ENCODE measurements at places on chromosomes 16 and 17.

DNA sequence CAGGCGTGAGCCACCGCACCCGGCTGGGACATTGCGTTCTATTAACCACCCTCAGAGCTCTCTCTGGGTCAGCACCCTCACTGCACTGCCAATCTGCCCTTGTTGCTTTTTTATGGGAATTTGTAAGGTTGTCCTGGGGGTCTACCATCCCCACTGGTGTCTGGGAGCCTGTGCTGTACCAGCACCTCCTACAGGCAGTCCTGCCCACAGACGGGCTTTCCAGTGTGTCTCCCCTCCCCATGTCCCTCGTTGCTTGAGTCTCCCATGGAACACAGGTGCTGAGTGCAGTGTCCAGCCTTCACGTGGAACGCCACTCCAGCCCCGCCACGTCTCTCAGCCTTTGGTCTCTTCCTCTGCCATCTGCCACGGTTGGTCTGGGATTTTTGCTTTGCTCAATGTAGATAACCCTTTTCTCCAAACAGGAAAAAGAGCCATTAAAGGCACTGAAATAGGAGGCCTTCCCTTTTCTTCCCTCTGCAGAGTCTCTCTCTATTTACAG is 68.0 kb upstream of the CBX4 start:
- no peak for DNase-seq

GRCh38 chr17:73703192-73703591 is 58.9 kb upstream of the SDK2 start:
- no peak for DNase-seq

DNA sequence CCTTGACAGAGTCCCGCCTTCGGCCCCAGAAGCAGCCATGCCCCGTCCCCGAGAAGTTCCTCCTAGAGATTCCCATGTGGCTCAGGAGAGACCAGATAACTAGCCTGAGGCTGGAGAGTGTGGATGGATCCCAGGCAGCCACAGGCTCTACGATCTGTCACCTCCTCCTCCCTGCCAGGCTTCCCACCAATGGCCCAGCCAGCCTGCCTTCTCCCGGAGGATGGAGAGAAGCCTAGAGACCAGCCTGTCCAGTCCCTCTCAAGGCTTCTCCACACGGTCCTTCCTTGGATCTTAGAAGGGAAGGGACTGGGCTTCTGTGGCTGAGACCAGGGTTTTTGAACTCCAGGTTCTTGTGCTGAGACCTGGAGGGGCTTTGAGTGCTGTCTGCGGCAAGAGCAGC is 1.6 kb upstream of the SMTNL2 start:
- DNase-seq: no peak

- no peak for DNase-seq
These were observed 10.4 kb downstream of the TAF1C start for GRCh38 chr16:84176192-84177053.

- no peak for DNase-seq
These were observed at the start of gene NTN3 for GRCh38 chr16:2471016-2471652. NTN3 (plus strand) TSS chr16:2471297; CDS start chr16:2471702, 405 bp downstream.

- DNase-seq: no peak
These were observed 73.4 kb upstream of the GSE1 start for GRCh38 chr16:85539629-85540291.

DNA sequence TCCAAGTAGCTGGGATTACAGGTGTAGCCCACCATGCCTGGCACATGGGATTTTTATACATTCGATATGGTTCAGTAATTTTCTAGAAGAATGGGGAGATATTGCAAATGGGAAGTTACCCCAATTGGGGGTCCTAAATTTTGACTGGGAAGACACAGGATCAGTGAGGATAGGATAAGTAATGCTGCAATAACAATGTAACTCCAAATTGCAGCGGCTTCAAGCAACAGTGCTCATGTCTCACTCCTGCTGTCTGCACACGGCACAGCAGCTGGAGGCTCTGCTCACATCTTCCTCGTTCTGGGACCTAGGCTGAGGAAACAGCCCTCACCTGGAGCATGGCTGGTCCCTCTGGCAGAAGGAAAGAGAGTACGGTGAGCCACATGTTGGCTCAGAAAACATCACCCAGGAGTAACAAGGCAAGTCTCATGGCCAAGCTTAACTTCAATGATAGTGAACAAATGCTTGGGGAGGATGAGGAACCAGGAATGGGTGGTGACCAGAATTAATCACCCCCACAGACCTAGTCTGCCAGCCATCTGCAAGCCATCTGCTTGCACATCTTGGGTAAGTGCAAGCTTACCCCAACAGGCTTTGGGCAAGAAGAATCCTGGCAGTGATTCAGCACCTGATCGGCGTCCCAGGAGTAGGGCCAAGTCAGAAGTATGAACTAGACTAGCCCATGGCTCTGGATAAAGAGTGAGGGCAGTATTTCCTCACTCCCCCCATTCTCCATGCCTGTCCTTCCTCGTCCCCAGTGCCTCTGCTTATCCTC is 229.2 kb downstream of the COPRS start:
- no peak for DNase-seq

DNA sequence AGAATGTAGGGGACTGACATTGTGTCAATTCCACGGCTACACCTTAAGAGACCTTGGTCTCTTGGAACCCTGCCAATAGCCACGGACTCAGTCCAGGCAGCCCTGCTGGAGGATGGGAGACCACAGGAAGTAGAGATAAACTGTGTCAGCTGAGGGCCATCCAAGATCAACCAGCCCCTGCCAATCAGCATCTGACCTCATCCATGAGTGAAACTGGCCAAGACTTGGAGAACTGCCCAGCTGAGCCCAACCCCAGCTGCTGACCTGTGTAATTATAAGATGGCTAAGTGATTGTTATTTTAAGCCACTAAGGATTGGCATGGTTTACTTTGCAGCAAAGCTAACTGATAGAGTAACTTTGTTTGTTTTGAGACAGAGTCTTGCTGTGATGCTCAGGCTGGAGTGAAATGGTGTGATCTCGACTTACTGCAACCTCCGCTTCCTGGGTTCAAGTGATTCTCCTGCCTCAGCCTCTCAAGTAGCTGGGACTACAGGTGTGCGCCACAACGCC is 13.3 kb upstream of the YWHAE start:
- DNase-seq: no peak

GRCh38 chr17:33124185-33124584 is 132.5 kb downstream of the SPACA3 start:
- no peak for DNase-seq

- DNase-seq: no peak
These were observed 4.5 kb upstream of the SLC4A1 start for GRCh38 chr17:44272321-44272951.

GRCh38 chr16:68229431-68230175 is 6.3 kb downstream of the ESRP2 start:
- DNase-seq: no peak

DNA sequence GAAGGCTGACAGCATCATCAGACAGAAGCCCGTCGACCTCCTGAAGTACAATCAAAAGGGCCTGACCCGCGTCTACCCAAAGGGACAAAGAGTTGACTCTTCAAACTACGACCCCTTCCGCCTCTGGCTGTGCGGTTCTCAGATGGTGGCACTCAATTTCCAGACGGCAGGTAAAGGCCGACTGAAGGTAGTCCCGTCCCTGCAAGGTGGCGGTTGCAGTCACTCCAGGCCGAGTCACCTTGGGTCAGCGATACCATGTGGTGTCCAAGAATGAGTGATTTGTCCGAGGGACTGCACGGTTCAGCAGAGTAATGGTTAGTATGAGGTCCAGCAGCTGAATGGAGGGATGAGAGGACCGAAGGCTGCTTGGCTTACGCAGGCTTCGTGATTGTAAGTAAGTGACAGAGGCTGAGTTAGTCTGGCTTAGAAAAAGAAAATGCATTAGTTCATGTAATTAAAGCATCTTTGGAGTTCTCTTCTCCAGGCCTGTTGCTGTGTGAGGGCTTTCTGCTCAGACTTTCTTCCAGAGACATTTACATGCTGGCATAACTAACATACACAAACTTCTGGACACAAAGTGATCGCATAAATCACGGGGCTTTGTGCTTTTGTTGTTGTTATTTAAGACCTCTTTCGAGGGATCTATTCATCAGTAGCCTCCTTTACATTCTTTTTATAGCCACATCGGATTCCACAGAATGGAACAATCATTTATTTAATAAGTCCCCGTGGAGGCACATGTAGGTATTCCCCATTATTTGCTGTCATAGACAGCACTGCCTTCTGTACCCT is 74.9 kb downstream of the SDR42E1 start:
- DNase-seq: no peak

Data from stimulated activated CD4-positive, alpha-beta T cell treated with anti-CD3 and anti-CD28 coated beads, TNF-alpha, amount 100 ng/mL, for 24 hours (primary cell).